Dermis microvascular lymphatic vessel endothelial cell (primary cell): ENCODE measurements at places on chromosomes 3 and 15.

- DNase-seq: no peak
Observed at GRCh38 chr3:1380926-1381646, 288.3 kb downstream of the CNTN6 start.

DNA sequence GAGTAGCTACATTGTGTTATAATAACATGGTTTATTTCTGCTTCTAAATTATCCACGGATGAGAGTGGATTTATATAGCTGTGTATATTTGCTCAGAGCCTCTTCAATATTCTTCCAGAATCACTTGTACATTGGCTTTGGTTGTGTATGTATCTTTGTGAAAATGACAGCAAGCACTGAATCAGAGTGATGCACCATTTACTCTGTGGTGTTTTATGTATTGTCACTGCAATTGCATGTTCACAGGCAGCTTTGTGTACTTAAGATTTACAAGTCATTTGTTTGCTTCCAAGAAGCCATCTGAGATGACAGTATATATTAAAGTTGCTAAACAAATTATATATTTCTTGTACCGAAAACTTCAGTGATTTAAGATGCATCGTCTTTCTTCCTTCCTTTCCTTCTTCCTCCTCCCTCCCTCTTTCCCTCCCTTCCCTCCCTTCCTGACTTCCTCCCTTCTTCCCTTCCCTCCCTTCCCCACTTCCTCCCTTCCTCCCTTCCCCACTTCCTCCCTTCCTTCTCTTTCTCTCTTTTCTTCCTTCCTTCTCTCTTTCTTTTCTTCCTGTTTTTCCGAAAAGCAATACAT lies 362.3 kb upstream of the GOLIM4 start:
- DNase-seq: no peak

- DNase-seq: no peak
Observed at GRCh38 chr15:78102741-78103140, 10.4 kb downstream of the SH2D7 start.

DNA sequence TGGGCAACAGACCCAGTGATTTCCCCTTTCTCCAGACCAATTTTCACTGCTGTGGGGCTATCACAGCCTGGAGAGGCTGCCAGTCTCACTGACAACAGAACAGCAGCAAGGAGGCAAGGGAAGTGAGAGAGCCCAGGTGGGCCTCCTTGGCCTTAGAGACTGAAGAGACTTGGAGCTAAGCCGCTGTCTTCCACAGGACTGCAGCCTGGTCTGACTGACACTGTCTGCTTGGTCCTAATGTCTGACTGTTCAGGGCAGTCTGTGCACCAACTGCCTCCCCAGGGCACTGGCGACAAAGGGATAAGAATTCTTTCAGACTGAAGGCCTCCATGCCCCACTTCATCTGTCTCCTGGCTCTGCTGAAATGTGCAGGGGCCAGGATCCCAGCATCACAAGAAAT lies 11.5 kb downstream of the POMGNT2 start:
- DNase-seq: no peak

GRCh38 chr3:42264399-42265058 lies 1.5 kb downstream of the CCK start:
- no peak for DNase-seq

DNA sequence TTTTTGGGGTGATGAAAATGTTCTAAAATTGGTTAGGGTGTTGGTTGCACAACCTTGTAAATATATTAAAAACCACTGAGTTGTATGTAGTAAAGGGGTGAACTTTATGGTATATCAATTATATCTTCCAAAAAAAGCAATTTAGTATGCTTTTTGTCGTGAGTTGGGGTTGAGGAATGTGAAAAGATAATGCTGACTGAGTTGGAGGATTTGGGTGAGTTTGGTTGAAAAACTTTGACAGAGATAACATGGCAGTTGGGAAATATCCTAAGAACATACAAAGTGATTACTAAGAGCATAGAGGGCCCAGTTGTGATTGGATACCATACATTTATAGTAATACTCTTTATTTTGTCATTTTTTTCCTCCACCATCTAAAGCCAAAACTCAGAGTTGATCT lies 33.6 kb downstream of the HMG20A start:
- DNase-seq: no peak

DNA sequence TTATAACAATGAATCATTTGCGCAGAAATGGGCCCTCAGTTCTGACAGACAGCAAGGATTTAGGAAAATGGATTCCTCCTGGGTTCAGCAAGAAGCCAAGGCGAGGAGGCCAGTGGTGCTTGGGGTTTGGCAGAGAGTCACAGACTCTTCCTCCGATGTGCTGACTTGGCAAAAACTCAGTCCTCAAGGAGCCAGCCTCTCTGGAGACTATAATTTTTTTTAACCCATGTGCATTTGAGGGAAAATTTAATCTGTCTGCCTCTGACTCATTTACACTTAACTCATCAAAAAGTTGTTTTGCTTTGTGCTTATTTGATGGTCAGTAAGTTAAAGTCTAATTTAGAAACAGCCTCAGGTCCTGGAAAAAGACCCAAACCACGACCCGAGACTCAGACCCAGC lies 34.2 kb upstream of the SLC24A5 start:
- DNase-seq: no peak

DNA sequence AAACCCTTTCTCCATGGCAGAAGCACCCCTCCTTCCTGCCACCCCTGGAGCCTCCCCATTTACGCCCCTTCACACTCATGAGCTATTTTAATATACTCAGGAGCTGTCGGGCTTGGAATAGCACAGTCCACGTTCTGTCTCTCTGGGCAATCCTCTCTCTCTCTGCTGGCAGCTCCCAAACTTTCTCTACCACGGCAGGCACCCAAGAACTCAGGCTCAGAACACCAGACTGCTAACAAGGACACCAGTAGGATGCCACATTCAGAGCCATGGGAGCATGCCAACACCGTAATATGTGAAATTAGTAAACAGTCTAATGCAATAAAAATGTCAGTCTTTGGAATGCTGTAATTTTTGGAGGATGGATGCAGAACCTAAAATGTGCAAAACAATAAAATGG lies 19.3 kb downstream of the TNFAIP8L3 start:
- DNase-seq: no peak

- peak; percentile 4 for DNase-seq
Observed at GRCh38 chr3:13137941-13138832, 65.0 kb upstream of the IQSEC1 start.

- no peak for DNase-seq
Observed at GRCh38 chr3:133162670-133163305, 124.6 kb downstream of the TMEM108 start.

GRCh38 chr3:35751207-35751606 lies 111.9 kb downstream of the ARPP21 start:
- no peak for DNase-seq

DNA sequence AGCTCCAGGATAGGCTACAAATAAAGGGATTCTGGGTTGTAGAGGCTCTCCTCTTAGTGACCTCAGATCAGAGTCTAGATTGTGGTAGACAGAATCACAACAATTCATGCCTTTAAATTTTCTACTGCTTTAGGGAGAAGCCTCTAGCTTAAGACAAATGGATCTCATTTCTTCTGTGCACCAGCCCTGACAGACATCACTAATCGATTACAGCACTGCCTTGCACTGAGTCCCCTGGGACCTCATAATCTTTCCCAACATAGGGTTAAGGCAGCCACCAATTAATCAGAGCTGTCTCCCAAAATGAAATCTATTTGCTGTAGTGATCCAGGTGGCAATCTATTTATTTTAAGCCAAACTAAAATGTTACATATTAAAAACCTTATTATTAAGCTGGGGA lies 436.5 kb upstream of the WNT5A start:
- DNase-seq: no peak

DNA sequence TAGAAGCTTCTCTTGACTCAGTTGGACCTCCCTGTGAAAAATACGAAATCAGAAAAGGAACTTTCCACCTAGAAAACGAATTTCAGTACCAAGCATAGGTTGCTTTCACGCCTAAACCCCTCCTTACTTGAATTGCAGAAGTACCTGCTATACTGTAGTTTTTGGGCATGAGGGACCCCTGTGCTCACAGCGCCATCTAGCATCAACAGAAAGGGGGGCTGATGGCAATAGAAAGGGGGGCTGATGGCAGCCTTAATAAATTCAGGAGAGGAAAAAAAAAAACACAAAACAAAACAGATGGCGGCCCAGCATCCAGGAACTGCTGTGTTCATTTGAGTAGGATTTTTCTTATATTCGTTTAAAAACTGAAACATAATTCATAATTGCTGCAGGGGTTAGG lies 96.7 kb downstream of the NPAP1 start:
- DNase-seq: no peak

DNA sequence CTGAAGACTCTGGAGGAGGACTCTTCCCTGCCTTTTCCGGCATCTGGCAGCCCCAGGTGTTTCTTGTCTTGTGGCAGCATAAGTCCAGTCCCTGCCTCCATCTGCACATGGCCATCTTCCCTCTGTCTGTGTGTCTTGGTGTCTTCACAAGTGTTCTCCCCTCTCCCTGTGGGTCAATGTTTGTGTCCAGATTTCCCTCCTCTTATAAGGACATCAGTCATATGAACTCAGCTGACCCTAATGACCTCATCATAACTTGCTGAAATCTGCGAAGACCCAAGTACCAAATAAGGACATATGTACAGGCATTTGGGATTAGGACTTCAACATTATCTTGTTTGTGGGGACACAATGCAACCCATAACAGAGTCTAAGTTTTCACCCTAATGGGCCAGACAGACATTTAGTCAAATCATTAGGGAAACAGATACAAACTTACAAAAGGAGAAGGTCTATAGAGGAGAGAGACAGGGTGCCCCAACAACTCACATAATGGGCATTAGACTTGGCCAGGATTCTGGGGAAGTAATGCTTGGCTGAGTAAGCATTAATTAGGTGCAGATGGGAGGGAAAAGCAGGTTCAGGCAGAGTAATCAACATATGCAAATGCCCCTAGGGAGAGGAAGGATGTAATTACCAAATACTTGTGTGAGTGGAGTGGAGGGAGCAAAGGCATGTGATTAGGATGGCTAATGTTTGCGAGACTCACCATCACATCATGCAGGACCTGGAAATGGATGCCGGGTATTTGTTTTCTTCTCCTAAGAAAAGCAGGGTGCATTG lies 372.8 kb upstream of the TBL1XR1 start:
- DNase-seq: no peak

GRCh38 chr3:124584245-124584551 lies 146.1 kb upstream of the UMPS start:
- DNase-seq: no peak

- no peak for DNase-seq
Observed at GRCh38 chr3:141529256-141529655, 42.4 kb downstream of the RASA2 start.

DNA sequence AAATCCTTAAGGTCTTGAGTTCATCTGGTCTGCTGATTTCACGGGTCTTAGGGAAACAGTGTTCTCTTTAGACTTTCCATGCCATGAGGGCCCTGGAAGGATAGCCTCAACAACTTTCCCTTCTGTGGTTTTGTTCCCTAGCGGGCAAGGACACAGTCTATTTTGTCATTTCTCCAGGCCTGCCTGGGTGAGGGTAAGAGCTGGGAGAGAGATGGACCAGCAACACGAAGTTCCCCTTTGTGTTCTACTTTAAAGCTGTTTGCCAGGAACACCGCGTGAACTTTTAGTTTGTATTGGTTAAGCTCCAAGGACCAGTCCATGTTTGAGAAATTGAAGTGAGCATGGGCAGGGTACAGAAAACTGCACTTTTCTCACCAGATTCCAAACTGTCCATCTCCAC lies 20.9 kb downstream of the ST3GAL6 start:
- DNase-seq: no peak

GRCh38 chr15:39645138-39645975 lies 64.5 kb downstream of the THBS1 start:
- no peak for DNase-seq

GRCh38 chr3:16665282-16665741 lies 60.1 kb upstream of the DAZL start:
- DNase-seq: peak; percentile 9

DNA sequence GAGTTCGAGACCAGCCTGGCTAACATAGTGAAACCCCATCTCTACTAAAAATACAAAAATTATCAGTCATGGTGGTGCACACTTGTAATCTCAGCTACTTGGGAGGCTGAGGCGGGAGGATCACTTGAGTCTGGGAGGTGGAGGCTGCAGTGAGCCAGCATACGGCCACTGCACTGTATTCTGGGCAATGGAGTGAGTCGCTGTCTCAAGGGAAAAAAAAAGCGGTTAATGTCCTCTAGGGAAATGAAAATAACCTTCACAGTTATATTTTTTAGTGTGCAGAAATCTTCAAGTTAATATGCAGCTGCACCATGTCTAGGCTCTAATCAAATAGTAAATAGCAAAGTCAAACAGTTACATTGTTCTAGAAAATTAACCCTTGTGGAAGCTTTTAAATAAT lies 14.8 kb downstream of the CEP19 start:
- DNase-seq: no peak

- no peak for DNase-seq
Observed at GRCh38 chr3:71299160-71299559, 284.4 kb downstream of the FOXP1 start.

GRCh38 chr15:86018679-86019078 lies 61.0 kb upstream of the AGBL1 start:
- no peak for DNase-seq

DNA sequence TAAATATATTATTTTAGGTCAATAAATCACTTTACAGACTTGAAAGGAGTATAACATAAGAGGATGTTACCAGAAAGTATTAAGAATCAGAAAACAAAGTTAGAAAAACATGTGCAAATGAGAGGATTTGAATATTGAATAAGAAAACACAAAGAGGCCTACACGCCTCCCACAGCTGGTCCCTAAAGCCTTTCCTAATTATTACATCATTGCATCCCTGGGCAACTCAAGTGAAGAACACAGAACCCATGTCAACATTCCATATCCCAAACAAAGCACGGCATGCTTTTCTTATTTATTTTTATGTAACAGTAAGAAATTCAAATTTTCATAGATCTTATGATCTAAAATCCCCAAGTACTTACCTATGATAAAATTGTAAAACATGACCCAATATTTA lies 61.2 kb downstream of the HERC1 start:
- no peak for DNase-seq

DNA sequence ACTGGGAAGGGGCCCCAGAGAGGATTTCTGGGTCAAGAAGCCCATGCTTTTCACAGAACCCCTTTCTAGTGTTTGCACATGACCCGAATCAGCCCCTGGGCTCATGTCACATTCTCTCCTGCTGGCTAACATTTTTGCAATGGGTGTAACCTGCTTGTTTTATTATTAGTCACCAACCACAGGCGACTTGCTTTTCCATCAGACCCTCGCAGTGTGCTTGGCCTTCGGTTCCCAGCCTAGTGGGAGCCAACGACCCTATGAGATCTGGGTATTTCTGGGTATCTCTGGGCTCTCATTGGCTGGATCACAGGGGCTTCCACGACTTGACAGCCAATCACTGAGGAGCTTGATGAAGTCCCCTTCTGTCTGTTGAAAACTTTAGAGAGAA lies 11.0 kb upstream of the FBLN2 start:
- DNase-seq: no peak

- DNase-seq: peak; percentile 18
Observed at GRCh38 chr15:90001683-90002427, 731 bp downstream of the ZNF710 start.

GRCh38 chr15:41950127-41950483 lies 22.3 kb downstream of the EHD4 start:
- DNase-seq: no peak

- DNase-seq: no peak
Observed at GRCh38 chr15:95574053-95574452, 756.4 kb upstream of the NR2F2 start.
